Activated CD8-positive, alpha-beta memory T cell treated with anti-CD3 and anti-CD28 coated beads for 4 hours (primary cell): ENCODE measurements at places on chromosomes 16 and 17.

- no peak for DNase-seq
These were observed 17.7 kb downstream of the CARD14 start for GRCh38 chr17:80187515-80187941.

DNA sequence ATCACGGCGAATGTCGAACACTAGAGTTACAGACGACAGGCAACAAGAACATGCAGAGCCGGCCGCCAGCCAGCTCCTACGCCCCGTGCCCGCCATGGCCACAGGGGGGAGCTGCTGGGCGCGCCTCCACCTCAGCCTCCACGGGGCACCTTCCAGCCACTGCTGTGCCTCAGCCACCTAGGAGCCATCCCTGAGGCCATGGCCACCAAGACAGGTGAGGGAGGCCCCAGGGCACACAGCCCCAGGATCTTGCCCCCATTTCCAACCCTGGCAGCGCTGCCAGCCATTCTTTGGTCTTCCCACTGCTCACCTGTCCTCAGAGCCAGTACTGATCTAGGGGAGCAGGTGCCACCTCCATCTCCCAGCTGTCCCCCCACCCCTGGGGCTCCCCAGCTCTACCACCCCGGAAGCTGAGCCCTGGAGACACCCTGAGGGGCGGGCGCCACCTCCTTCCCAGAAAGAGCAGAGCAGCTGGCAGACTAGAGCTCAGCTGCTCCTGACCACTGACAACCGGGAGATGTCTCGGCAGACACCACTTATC, 11.8 kb downstream of the GNPTG start:
- peak; percentile 31 for DNase-seq

DNA sequence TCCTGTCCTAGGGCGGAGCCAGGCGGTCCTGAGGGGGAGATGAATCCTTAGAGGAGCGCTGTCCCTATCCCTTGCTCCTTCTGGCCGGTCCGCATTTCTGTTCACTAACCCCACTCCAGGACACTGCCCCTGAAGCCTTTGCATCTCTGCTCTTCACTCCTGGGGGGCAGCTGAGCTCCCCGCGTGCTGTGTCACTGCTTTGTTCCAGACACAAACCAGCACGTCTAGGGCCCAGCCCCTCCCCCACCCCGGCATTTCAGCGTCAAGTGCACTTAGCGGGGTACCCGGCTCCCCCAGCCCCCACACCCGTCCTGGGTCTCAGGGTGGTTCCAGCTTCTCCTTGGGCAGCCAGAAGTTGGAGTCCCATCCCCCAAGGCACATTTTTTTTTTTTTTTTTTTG, 8.9 kb downstream of the CORO6 start:
- DNase-seq = no peak

- no peak for DNase-seq
These were observed 77.1 kb downstream of the ARSG start for GRCh38 chr17:68368387-68368786.

DNA sequence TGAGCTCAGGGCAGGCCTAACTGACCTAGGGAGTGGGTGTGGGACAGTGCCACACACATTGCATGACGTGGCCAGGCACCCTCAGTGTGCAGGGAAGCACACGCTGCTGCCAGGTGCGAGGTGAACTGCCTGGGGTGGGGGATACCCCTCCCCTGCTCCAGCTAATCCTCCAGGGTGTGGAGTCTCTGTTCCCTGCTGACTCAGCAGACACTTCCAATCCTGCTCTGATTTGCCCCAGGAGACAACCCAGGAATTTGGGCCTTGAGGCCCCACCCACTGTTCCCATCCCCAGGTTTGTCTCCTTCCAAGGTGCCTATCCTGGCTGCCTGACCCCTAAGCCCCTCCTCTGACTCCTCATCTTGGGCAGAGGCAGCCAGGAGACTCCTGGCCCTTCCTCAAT, 10.7 kb downstream of the DLX3 start:
- DNase-seq = no peak

GRCh38 chr16:71399801-71400563, 41.5 kb downstream of the CALB2 start:
- DNase-seq = no peak
